ENCODE measurements at places on chromosomes 1 and 21. TPM values are rescaled to one million over a fixed set of nuclear protein-coding genes. Genes with fewer than 3 reads are reported as not detected.
A peak's percentile ranks its signal among the peaks of the same experiment; 100 is the strongest.

DNA sequence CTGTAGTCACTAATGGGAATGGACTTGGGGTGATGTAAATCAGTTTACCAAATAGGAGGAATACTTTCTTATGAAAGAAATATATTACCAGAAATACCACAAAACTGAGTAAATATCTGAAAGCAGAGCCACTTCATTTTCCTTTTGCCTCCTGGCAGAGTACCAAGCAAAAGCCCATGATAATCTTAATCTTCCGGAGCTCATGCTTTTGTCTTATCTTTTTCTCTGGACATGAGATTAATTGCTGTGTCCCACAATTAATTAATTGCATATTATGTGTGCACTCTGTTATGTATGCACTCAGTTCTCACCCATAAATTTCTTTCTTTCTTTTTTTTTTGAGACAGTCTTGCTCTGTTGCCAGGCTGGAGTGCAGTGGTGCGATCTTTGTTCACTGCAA lies 94.1 kb upstream of the PDE4B start:
- H3K27ac ChIP-seq = no peak overlapping the region
- H3K4me3 ChIP-seq = no peak overlapping the region
- peaks cover 3% of the 10 kb centered on the region for H3K27me3 ChIP-seq
- no peaks in the 10 kb centered on the region for H3K4me1 ChIP-seq
- no peak for DNase-seq
- no peaks in the 10 kb centered on the region for H3K36me3 ChIP-seq

DNA sequence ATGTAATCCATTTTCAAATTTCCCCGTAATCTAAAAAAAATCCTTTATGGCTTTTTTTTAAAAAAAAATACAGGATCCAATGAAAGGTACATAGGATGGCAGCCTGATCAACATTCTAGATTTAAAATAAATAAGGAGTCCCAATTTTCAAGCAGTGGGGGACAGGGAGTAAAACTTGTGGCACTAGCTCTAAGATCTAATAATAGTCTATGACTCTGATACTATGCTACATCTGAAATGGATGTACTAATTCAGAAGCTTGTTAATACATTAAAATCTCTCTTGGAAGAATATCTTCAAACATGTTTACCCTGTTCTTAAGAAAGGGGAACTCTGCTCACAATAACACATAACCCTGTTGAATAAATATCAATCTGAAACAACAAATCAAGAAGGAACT lies 8.5 kb downstream of the DIPK1A start:
- H3K27ac ChIP-seq = no peak overlapping the region
- no peak for DNase-seq
- H3K4me1 ChIP-seq = no peaks in the 10 kb centered on the region
- no peak overlapping the region for H3K4me3 ChIP-seq
- H3K36me3 ChIP-seq = no peaks in the 10 kb centered on the region
- H3K27me3 ChIP-seq = no peaks in the 10 kb centered on the region

The SLC25A44 gene
- 11.4 TPM for polyA plus RNA-seq

The RHCE gene
- polyA plus RNA-seq = 0.53 TPM

- H3K36me3 ChIP-seq = no peaks in the 10 kb centered on the region
- DNase-seq = no peak
- H3K4me1 ChIP-seq = peaks cover 3% of the 10 kb centered on the region
- no peak overlapping the region for H3K27ac ChIP-seq
- no peak overlapping the region for H3K4me3 ChIP-seq
- H3K27me3 ChIP-seq = no peaks in the 10 kb centered on the region
Observed at GRCh38 chr1:220702733-220703270, 12.6 kb downstream of the C1orf115 start.

DNA sequence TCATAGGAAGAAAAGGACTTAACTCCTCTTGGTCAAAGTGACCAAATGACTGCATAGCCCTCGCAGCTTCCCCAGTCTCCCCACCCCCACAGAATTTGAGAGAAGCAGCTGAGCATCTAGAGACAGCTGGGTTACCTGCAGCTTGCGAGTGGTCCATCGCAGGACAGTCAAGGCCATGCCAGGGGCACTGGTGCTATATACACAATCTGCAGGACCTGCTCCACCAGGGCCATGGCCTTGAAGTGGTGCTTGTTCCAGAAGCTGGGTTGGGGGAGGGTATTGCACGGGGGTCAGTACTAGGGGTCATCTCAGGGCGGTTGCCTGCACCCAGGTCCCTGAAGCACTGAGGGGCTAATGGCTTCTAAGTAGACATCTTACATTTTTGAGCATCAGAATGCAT lies 10.4 kb downstream of the MRTO4 start:
- no peaks in the 10 kb centered on the region for H3K27me3 ChIP-seq
- no peaks in the 10 kb centered on the region for H3K4me1 ChIP-seq
- no peak overlapping the region for H3K27ac ChIP-seq
- DNase-seq = no peak
- peaks cover 39% of the 10 kb centered on the region for H3K36me3 ChIP-seq
- no peak overlapping the region for H3K4me3 ChIP-seq

The TSACC gene
- 0.56 TPM for polyA plus RNA-seq

DNA sequence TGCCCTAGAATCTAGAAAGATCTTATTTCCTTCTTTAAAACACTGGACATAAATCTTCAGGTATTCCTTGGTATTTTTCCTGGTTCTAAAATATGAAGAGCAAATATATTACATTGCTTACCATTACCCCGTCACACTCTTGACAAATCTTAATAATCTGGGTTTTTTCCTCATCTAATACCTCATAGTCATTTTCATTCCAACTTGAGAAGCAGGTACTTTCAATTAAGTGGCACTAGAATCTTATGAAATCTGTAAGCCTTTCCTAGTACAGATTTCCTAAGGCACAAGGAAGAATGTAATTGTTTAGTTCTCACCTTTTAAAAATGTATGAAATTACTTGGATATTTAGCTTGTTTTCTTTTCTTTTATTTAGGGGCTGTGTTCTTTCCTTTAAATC lies 481.5 kb upstream of the ZRANB2 start:
- H3K27me3 ChIP-seq = no peaks in the 10 kb centered on the region
- DNase-seq = no peak
- H3K4me1 ChIP-seq = no peaks in the 10 kb centered on the region
- no peak overlapping the region for H3K27ac ChIP-seq
- no peak overlapping the region for H3K4me3 ChIP-seq
- no peaks in the 10 kb centered on the region for H3K36me3 ChIP-seq

The KANK4 gene
- polyA plus RNA-seq = 4.6 TPM

DNA sequence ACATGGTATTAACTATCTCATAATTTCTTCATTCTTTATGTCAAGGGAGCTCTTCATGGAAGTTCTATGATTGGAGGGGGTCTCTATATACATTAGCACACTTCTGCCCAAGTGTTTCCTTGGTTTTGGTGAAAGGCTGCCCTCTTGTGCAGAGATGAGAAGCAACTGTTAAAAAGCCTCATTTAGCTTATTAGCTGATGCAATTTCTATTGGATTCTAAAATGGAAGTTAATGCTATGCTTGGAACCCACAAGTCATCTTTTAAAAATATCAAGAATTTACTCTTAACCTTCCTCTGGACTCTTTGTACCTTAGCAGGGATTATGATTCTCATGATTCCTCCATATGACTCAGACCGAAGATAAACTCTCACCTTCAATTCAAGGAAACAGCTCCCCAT lies 328.9 kb downstream of the PTBP2 start:
- H3K4me3 ChIP-seq = no peak overlapping the region
- no peaks in the 10 kb centered on the region for H3K27me3 ChIP-seq
- H3K36me3 ChIP-seq = no peaks in the 10 kb centered on the region
- no peaks in the 10 kb centered on the region for H3K4me1 ChIP-seq
- DNase-seq = no peak

The MEF2D gene
- 15.7 TPM for polyA plus RNA-seq

- H3K4me3 ChIP-seq = no peak overlapping the region
- no peaks in the 10 kb centered on the region for H3K36me3 ChIP-seq
- no peak overlapping the region for H3K27ac ChIP-seq
- no peak for DNase-seq
Observed at GRCh38 chr21:15797577-15798363, 68.0 kb downstream of the USP25 start.

DNA sequence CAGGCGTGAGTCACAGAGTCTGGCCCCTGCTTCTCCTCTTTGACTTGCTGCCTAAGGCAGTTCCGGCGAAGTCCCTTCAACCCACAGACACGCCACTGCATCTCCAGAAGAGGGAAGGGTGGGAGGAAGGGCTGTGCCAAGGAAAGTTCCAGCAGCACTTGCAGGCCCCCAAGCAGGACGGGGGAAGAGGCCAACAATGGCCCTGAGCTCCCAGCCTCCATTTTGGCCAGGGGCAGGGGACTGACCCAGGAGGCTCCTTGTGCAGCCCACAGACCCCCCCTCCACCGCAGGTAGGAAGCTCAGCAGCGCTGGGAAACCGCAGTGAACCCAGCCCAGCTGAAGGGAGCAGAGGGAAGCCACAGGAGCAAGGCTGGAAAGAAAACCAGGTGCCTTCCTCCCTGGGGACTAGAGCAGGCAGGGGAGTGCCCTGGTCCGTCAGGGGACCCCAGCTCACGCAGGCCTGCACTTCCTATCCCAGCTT lies 35.4 kb downstream of the ACOT7 start:
- peak overlapping the region; percentile 86 for H3K27ac ChIP-seq
- DNase-seq = no peak
- no peak overlapping the region for H3K4me3 ChIP-seq
- no peaks in the 10 kb centered on the region for H3K36me3 ChIP-seq
- H3K27me3 ChIP-seq = no peaks in the 10 kb centered on the region

DNA sequence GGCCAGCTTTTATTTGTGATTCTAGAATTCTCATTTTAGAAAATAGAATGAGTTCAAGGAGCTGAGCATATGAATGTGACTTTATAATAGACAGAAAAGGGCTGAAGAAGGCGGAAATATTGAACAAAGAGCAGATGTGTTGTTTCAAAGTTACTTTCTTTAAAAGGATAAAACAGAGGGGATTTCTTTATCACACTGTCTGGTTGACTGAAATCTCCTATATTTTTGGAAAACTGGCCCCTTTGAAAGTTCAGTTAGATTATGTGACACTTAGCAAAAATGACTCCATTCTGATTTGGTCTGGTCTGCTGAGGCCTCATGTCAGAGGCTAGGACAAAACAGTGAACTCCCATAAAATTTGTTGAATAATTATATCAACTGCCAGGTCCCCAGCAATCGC lies 46.4 kb upstream of the DNAH14 start:
- no peaks in the 10 kb centered on the region for H3K27me3 ChIP-seq
- no peaks in the 10 kb centered on the region for H3K36me3 ChIP-seq
- no peaks in the 10 kb centered on the region for H3K4me1 ChIP-seq

- DNase-seq = peak; percentile 33
- H3K4me1 ChIP-seq = peaks cover 12% of the 10 kb centered on the region
- no peak overlapping the region for H3K4me3 ChIP-seq
- no peaks in the 10 kb centered on the region for H3K36me3 ChIP-seq
Observed at GRCh38 chr1:34843392-34844251, 15.9 kb downstream of the SMIM12 start.

GRCh38 chr1:29453502-29454240 lies 217.3 kb downstream of the PTPRU start:
- H3K4me3 ChIP-seq = no peak overlapping the region
- H3K27me3 ChIP-seq = no peaks in the 10 kb centered on the region
- no peak overlapping the region for H3K27ac ChIP-seq
- DNase-seq = no peak
- H3K4me1 ChIP-seq = no peaks in the 10 kb centered on the region

The ZNF593OS gene
- polyA plus RNA-seq = 0.68 TPM

DNA sequence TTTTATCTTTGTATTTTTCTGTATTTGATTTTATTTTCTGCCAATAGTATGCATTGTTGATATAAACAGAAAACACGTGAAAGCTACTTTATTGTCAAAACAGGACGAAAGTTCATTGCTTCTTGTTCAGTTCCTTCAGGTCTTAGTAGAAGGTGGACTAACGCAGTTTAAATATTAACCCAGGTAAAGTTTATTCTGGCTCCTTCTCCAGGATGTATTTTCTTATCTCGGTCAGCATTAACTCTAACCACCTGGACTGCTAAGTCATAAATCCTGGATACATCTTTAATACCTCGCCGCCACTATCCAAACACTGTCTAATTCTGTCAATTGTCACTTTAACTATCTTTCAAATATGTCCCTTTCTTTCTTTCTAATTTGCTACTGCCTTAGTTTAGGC lies 5.7 kb upstream of the SOAT1 start:
- H3K36me3 ChIP-seq = no peaks in the 10 kb centered on the region
- peak overlapping the region; percentile 36 for H3K27ac ChIP-seq
- H3K4me1 ChIP-seq = peaks cover 19% of the 10 kb centered on the region
- no peak overlapping the region for H3K4me3 ChIP-seq
- DNase-seq = no peak
- no peaks in the 10 kb centered on the region for H3K27me3 ChIP-seq

GRCh38 chr1:1020000-1020404 lies at the start of gene AGRN:
AGRN (plus strand) TSS chr1:1020120; CDS start chr1:1020173, 53 bp downstream.
- H3K36me3 ChIP-seq = no peaks in the 10 kb centered on the region
- peak within 1 kb of the TSS; percentile 67 for H3K4me3 ChIP-seq
- peak within 1 kb of the TSS; percentile 75 for H3K27ac ChIP-seq
- peak; percentile 82 for DNase-seq
- H3K4me1 ChIP-seq = no peaks in the 10 kb centered on the region

- no peak overlapping the region for H3K27ac ChIP-seq
- H3K36me3 ChIP-seq = no peaks in the 10 kb centered on the region
- no peak overlapping the region for H3K4me3 ChIP-seq
- no peaks in the 10 kb centered on the region for H3K27me3 ChIP-seq
- DNase-seq = no peak
Observed at GRCh38 chr21:35328856-35329455, 279.9 kb upstream of the RUNX1 start.

DNA sequence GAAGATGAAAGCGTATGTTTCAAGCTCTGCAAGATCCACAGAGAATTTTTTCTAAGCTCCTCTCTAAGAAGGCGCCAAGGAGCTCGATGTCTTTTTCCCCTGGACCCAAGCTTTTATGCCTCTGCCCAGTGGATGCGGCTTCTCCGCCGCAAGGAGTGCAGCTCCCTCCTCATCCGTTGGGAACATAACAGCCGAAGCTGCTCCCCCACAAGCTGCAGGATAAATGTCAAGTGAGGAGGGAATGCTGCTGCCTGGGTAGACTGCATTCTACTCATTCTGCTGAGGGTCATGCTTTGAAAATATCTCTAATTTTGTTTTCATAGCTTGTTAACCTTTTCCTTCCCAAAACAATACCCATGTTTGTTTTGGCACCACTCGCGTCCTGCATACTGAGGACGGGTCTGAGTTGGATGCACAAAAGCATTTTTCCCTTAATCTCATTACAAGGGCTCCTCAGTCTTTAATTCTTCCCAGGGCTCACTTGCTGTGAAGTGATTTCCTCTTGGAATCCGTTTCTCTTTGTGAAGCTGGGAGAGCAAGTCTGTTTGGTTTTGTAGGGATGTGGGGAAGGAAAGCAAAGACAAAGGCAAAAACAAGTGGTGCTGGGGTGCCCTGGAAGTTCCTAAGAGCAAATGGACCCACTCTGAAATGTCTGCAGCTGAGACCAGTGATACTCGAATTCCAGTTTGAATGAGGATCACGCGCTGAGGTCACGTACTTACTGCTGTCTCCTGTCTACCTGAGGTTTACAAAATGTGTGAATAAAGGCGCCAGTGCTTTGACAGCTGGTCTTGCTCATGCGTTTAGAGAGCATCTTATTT lies 134.0 kb upstream of the IRF2BP2 start:
- no peaks in the 10 kb centered on the region for H3K4me1 ChIP-seq
- DNase-seq = no peak
- no peaks in the 10 kb centered on the region for H3K36me3 ChIP-seq
- H3K27me3 ChIP-seq = no peaks in the 10 kb centered on the region
- H3K4me3 ChIP-seq = no peak overlapping the region

The ERVH48-1 gene
- polyA plus RNA-seq = 0.42 TPM

All from pancreas (tissue), 10 donors.